NCI-H524 (cell line): ENCODE measurements at places on chromosomes 7 and 10.

- no peak for DNase-seq
Observed at GRCh38 chr10:78520737-78521430, 487.2 kb downstream of the RPS24 start.

DNA sequence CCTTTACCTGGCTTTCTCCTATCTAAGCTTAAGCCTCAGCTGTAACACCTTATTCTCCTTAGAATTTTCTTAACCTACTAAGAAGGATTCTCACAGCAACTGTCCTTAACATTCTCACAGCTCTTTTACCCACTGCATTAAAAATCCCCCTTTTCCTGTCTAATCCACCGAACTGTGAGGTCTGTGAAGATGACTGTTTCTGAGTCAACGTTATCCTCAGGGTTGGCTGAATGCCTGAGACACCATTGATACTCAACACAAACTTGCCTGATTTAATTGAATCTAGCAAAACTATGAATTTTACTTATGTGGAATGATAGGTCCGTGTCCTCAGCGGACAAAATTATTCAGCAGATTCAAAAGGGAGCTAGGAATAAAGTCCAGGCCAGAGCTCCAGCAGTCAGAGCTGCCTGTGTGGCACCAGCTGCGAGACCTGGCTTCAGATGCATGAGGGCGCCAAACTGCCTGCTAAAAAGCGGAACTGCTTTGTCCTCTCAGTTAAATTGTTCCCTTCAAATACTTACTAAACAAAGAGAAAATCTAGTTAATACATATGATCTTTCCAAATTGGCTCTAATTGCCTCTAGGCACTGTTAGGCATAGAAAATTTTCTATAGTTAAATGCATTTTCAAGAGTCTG lies 33.4 kb upstream of the VWDE start:
- no peak for DNase-seq

DNA sequence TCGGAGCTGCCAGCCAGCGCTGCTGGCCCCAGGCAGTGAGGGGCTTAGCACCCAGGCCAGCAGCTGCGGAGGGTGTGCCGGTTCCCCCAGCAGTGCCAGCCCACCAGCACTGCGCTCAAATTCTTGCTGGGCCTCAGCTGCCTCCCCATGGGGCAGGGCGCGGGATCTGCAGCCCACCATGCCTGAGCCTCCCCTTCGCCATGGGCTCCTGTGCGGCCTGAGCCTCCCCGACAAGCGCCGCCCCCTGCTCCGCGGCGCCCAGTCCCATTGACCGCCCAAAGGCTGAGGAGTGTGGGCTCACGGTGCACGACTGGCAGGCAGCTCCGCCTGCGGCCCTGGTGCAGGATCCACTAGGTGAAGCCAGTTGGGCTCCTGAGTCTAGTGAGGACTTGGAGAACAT lies 525.0 kb downstream of the PTPRN2 start:
- no peak for DNase-seq

- DNase-seq: no peak
Observed at GRCh38 chr10:69826789-69827554, 25.3 kb downstream of the COL13A1 start.

DNA sequence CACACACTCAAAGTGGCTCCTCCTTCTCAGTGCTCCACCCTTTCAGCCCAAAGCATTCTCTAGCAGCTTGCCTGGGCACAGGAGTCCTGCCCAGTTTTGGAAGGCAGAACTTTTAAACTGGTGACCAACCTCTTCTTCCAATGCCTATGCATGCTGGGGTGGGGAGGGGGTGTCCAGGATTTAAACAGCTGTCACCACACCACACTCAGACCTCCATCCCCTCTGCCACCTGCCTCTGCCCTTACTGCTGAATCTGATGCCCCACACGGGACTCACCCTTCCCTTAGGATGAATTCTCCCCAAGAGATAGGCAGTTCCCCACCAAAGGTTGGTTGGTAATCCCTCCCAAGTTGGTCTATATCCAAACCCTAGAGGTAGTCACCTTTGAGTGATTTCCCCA lies 50.2 kb downstream of the FRMPD2 start:
- DNase-seq: no peak

DNA sequence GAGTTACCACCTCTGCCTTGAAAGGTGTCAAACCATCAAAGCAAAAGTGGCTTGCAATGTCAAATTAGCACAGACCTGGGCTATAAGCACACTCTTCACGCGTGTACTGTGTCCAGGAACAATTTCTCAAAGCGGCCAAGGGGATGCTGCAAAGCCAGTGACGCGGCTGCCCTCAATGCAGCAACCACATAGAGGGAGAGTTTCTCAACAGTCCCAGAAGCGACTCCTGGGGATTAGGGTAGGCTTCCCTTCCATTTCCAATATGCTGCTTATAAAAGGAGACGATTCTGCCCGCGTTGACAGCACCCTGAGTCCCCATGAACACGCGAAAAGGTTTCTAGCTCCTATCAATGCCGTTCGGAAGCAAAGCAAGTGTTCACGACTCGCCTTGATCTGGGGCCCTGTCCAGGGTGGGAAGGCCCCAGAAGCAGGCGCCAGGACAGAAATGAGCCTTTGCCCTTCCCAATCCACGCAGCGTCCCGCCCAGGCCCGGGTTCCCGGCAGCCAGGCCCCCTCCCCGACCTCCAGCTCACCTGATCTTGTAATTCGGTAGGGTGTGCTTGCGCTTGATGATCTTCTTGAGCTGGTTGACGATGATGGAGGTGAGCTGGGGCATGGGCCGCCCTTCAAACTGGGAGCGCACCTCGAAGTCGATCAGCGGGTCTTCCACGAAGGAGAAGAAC lies 1.3 kb downstream of the PDZD8 start:
- peak; percentile 9 for DNase-seq

DNA sequence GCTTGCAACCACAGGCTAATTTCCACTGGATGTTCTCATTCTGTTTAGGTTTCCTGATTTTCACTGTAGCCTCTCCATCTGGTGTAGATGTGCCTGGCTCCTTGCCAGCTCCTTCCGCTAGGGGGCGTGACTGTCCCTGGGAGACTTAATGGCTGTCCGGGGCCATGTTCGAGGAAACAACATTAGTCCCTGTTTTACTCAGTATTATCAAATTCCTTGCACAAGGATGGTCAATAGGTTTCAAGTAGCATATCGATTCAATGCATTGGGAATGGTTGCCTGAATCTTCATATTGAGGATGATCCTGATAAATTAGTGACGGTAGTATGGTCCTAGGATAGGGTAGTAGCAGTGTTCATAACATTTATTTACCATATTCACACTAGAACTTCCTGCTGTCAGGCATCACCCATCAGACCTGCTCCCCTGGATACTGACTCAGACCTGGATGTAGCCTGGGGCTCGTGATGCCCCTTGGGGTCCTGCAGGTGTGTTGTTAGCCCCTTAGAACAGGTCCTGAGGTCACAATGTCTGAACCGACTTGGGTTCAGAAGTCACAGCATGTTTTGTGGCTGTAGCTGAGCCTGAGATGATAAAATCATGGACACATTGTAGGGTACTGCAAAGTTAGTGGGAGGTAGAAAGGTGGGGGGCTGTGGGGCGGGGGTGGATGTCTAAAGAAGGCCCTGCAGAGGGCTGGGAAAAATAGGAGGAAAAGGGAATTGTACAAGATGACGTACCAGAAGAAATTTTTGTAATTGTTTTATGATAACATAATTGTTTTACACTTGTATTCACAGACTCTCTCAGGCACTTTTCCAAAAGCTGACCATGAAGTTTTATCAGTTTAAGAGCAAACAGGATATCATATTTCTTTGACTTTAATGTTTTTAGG lies 8.9 kb upstream of the EXOC6 start:
- peak; percentile 32 for DNase-seq

- no peak for DNase-seq
Observed at GRCh38 chr10:99449023-99449422, 18.6 kb upstream of the GOT1 start.
